Myocyte (in vitro differentiated cells): ENCODE measurements at places on chromosomes 7 and 10. TPM values are rescaled to one million over a fixed set of nuclear protein-coding genes. Genes with fewer than 3 reads are reported as not detected.

The ZNF804B gene
- total RNA-seq: not detected in 2 replicates

The PIP gene
- not detected in 2 replicates for total RNA-seq

The SLC26A3 gene
- not detected in 2 replicates for total RNA-seq

The NXPH1 gene
- 0.13 and 0.36 TPM in 2 replicates for total RNA-seq

The FGFBP3 gene
- 0.19 and 0.42 TPM in 2 replicates for total RNA-seq

DNA sequence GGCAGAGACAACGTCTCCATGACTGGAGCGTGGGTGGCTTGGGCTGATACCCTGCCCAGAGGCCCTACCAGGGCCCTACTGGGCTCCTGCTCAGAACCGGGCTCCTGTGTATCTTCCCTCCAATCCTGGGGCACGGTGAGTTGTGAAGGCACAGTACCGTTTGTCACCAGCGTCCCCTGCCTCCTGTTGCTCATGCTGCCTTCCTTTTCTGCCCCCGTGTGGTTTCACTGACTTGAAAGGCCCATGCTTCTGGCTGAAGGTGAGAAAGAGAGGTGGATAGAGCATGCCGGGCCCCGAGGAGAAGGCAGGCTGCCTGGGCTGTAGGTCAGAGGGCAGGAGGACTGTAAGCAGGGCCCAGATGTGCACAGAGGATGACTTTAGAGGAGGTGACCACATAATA, 9.1 kb upstream of the DMBT1 start:
- no peak for DNase-seq

DNA sequence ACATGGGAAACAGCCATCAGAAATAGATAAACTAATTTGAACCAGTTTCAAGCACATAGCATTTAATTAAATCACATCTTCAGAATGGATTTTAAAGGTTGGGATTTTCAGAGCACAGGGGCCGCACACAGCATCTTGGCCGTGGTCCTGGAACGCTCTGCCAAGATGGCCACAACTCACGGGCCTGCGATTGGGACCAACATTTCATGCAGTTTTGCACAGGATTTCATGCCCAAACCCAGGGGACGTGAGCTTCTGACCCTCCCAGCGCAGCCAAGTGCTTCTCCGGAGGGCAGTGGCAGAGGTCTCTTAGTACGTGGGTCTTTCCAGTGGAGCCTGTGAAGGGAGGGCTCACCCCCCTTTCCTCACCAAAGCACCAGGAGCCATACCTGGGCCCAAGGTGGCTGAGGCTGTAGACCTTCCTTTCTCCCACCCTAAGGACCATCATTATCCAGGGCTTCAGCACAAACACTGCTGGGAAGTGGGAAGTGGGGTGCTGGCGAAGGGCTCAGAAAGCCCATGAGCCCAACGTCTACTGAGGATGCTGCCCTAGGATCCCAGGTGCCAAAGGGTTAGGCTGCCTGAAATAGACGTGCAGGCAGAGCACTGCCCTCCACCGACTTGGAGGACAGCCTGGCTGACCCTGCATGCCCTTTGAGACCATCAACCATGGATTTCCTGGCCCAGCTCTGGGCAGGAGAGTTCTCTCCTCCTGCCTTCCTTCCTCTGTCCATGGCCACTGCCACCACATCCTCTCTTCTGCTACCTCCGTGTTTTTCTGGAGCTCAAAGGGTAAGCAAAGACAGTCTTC, 611.2 kb upstream of the MGMT start:
- no peak for DNase-seq

GRCh38 chr10:20847512-20847911, 49.6 kb downstream of the NEBL start:
- DNase-seq: no peak

GRCh38 chr7:36310897-36311296, 78.8 kb upstream of the ANLN start:
- DNase-seq: no peak

DNA sequence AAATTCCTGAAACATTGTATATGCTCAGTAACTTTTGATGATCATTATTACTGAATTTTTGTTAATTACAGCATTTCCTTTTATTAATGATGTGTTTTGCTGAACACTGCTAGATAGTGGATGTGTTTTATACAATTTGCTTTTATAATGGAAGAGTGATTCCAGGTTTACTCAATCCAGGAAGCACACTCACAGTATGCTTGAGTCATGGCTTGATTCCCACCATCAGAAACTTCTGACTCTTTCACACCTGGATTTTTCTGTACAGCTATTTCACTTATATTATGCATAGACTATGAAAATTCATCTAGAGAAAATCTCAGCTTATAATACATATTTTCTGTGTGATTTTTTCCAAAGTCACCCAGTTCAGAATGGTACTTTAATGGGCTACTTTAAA, 1040.9 kb downstream of the GRM8 start:
- no peak for DNase-seq

DNA sequence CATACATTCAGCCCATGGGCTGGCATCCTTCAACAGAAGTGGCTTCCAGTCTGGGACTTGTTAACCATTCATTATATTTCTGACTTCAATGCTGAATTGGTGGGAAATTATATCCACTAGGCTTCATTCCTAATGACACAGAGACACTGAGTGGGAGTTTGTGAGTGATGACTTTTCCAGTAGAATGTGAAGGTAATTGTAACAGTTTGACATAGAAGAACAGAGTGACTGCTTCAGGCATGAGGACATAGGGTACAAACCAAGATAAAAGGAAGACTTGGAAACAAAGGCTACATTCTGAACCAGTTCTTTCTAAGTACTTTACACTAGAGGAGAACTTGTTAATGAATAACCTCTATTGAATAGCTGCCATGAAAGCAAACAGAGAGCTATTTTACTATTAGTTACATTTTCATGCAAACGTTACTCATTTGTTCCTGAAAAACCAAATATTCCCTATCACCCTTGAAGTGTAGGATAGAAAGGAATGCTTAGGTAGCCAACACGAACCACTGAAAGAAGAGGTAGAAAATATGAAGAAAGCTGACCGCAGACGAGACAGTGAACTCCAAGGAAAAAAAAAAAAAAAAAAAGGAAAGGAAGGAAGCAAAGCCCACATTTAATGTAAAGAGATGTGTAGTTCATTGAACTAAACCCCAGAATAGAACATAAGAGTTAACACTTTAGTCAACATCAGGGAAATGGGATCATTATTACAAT, 237.0 kb upstream of the SEMA3C start:
- no peak for DNase-seq

DNA sequence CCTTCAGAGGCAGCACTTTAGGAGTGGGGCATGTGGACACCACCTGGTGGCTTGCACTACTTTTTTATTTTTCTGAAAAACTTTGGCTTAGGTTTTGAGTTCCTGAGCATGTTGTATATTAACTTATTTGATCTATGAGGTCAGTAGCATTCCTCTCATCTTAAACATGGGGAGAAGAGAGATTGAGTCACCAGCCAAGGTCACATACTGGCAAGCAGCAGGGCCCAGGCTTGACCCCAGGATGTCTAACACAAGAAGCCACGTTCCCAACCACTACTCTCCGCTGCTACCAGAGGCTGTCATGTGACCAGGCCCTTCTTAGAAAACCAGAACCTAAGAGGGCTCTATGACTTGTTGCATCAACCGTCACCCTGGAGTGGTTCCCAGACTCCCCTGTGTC, 210.3 kb upstream of the GPR26 start:
- no peak for DNase-seq

DNA sequence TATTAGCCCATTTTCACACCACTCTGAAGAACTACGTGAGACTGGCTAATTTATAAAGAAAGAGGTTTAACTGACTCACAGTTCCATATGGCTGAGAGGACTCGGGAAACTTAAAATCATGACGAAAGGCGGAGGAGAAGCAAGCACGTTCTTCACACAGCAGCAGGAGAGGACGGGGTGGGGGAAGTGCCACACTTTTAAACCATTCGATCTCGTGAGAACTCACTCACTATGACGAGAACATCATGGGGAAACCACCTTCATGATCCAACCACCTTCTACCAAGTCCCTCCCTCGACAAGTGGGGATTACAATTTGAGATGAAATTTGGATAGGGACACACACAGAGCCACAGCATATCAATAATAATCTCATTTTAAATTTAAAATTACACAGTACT, 80.2 kb downstream of the VWDE start:
- no peak for DNase-seq

- DNase-seq: no peak
These were observed 30.3 kb downstream of the PROSER2 start for GRCh38 chr10:11853468-11853867.
